ENCODE measurements at places on chromosomes 16 and 17.

- DNase-seq = no peak
These were observed 130.3 kb downstream of the SKAP1 start for GRCh38 chr17:48299760-48300159.

- no peak for DNase-seq
These were observed 3.8 kb downstream of the SHISA6 start for GRCh38 chr17:11244776-11245175.

DNA sequence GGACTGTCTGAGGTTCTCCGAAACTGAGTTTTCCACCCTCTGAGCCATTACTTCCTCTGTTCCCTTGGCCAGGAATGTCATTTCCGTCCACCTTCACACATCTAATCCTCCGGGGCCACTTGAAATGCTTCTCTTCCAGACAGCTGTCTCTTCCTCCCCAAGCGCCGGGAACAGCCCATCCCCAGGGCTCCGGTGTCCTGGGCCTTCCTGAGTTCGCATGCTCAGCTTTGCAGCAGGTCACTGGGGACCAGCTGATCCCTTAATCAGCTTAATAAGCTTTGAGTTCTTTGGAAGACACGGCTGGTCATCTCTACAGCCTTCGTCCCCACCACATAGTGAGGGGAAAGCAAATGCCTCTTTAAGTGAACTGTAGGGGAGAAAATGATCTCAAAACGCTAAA, 123.4 kb downstream of the DYNLRB2 start:
- no peak for DNase-seq

GRCh38 chr17:36755586-36755985, 154.2 kb downstream of the MRM1 start:
- peak; percentile 5 for DNase-seq

DNA sequence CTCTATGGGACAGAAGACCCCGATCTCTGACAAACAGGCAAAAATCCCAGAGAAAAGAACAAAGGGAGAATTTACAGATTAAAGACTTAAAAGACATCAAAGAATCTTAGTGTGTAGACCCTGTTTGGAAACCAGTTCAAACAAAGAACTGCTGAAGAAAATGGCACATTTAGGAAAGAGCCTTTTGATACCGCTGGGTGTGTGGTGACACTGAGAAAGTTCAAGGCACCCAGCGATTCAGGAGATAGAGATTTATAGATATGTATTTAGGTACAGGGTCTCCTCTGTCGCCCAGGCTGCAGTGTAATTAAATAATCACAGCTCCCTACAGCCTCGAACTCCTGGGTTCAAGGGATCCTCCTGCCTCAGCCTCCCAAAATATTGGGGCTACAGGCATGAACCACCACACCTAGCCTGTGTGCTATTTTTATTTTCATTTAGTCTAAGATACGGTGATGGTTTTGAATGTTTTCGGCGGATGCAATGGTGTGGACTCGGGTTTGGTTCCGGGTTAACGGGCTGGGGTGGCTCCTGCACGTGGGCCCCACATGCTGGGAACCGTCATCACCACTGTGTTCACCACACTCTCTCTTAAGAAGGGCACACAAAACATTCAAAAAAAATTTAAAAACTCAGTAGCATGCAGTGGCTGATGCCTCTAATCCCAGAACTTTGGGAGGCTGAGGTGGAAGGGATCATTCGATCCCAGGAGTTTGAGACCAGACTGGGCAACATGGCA, 114.0 kb downstream of the ZNF778 start:
- no peak for DNase-seq

- DNase-seq = no peak
These were observed 211.9 kb downstream of the GSG1L start for GRCh38 chr16:27851586-27851985.

DNA sequence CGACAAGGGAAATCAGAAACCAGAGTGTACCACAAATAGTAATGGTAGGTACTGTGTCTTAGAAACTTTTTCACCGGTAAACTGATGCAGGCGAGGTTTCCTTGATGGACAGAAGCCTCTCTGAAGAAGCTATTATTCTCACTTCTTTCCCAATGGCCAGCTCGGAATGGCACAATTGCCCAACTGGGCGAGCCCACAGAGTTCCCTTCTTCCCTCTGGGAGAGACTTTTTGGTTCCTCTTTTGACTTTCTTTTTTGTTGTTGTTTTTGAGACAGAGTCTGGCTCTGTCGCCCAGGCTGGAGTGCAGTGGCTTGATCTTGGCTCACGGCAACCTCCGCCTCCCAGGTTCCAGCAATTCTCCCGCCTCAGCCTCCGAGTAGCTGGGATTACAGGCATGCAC, 16.9 kb downstream of the SLC43A2 start:
- no peak for DNase-seq

GRCh38 chr17:18182110-18182977, 1.3 kb upstream of the ALKBH5 start:
- DNase-seq = no peak

- no peak for DNase-seq
These were observed 124.2 kb downstream of the PARN start for GRCh38 chr16:14505846-14506245.

- no peak for DNase-seq
These were observed 45.6 kb downstream of the ZDHHC7 start for GRCh38 chr16:84965428-84966415.

GRCh38 chr16:84604477-84605013, 13.3 kb downstream of the COTL1 start:
- no peak for DNase-seq

DNA sequence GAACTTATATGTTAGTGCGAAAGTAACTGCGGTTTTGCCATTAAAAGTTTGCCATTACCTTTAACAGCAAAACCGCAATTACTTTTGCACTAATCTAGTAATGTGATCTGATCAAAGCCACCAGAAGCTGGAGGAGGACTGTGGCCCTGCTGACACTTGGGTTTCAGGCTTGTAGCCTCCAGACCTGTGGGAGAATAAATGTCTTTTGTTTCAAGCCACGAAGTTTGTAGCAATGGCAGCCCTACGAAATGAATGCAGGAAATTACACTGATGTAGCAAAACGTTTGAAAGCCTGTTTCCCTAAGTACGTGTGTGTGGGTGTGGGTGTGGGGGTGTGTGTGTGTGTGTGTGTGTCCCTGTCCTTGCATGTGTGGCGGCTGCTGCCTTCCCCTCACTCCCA, 66.6 kb downstream of the WSB1 start:
- DNase-seq = no peak

DNA sequence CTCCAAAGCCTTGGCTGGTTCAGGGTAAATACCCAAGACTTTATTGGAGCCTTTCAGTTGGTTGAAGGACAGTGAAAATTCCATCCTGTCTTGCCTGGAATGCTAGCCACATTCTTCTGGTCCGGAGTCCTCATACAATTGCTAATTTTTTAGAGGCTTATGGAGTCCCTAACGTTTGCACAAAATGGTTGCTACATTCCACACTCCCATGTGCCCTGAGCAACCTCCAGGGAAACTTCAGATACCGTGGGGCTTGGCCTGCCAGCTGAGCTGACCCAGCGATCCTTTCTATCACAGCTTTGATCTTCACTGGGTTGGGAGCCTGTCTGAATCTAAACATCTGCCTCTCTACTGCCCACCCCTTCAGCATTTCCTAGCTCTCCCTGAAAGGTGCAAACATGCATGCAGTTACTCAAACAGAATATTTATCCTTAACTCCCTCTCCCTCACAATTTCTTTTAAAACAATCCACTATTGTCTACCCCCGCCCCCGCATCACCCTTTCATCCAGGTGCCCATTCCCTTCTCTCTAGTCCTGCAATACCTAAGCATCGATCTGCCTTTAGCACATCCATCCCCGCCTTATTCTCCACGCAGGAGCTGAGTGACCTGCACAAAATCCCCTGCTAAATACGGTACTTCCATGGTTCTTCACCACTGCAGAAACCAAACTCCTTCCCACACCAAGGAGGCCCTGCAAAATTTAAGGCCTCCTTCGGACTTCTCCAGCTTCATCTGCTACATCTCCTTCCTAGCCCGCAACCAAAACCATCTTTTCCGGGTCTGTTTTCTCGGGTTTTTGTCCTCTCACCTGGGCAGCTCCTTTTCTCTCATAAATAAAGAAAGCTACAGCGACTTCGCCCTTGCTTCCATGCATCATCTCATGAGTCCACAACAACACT, 810 bp upstream of the GAN start:
- DNase-seq = no peak

- no peak for DNase-seq
These were observed 191.9 kb upstream of the PIRT start for GRCh38 chr17:11029791-11030190.

GRCh38 chr16:50269061-50269705, 2.8 kb downstream of the ADCY7 start:
- DNase-seq = no peak

DNA sequence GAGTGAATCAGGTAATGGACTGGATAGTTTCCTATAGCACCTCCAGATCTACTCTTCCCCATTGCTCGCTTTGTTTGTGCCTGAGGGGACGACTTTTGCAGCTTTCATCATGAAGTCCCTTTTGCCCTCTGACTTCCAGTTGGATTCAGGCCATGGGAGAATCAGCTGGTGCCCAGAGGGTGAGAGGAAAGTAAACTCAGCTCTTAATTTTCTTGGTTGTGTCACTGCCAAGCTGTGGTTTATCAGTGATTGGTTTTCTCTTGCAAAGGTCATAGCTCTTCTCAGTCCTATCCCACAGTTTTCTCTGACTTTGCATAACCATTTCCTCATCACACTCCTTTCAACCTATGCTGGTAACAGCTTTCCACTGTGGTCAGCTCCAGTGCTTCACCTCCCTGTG, 200.1 kb downstream of the KCNJ2 start:
- DNase-seq = no peak

DNA sequence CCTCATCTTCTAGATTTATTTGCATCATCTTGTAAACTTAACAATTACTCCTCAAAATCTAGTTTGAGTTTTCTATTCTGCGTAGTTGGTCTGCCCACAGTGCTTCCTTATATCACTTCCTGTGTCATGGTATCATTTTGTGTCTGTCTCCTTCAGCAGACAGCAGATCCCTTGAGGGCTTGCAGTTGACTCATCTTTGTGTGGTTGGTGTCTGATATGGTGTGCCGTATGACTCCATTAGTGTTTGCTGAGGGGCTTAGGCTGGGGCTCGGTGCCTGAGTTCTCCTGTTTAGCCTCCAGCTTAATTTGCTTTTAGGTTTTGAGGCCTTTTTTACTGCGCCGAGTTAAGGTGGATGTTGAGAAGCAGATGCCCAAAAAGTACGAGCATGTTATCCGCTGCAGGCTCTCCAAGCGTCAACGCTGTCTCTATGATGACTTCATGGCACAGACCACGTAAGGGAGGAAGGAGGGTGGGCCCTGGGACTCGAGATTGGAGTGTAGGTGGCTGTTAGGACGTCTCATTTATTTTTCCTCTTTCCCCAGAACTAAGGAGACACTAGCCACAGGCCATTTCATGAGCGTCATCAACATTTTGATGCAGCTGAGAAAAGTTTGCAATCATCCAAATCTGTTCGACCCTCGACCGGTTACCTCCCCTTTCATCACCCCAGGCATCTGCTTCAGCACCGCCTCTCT, 16.9 kb downstream of the SRCAP start:
- no peak for DNase-seq

DNA sequence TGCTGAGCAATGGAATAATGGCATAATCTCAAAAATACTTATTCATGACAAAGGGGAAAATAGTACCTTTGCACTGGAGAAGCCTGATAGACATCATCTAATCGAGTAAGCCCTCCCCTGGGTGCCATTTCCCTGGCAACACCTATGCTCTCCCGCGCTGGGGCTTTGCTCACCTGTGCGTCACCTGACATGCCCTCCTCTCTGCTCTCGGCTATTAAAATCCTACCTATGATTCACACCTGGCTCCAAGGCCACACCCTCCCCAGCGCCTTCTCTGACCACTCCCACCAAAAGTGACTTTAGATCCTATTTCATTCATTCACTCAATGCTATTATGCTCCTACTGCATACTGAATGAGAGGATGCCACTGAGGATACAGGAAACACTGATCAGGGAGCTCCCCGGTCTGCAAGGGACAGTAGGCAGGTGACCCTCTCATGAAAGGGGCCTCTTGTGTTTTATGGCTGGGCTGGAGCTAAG, 83.9 kb downstream of the NT5M start:
- no peak for DNase-seq

GRCh38 chr17:65365169-65365568, 196.3 kb downstream of the AXIN2 start:
- no peak for DNase-seq

DNA sequence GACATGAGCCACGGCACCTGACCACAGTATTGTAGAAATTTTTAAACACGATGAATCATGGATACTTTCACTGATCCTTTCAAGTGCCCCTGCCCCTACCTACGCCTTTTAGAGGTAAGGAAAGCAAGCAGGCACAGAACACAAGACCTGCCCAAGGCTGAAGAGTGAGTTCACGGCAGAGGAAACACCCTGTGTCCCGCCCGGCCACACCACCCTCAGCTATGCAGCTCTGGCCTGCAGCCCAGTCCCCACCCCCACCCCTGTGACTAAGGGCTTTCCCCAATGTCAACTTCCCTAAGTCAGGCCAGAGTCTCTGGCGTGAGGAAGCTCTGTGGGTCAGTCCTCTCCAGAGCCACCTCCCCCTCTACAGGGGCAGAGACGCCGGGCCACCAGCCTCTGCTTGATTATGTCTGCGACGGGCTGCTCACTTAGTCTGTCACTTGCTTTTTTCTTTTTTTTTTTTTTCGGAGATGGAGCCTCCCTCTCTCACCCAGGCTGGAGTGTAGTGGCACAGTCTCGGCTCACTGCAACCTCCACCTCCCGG, 8.4 kb downstream of the SLC16A5 start:
- DNase-seq = no peak

- DNase-seq = no peak
These were observed 71.9 kb upstream of the GAS7 start for GRCh38 chr17:10270258-10270657.

DNA sequence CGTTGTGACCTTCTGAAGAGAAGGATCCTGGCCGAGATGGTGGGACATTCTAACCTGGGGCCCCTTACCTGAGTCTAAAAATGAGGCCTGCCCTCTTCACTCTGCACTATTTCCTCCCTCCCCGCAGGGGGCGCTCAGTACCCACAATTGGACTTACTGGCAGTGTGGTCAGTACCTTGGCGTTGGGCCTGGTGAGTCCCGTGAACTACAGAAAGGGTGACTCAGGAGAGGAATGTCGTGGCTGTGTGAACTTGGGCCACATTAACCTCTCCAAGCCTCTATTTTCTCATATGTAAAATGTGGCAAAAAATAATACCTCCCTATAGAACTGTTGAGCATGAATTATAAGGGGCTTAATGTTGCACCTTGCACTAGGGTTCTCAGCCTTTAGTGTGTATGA, 3.9 kb downstream of the RSAD1 start:
- DNase-seq = peak; percentile 12

- no peak for DNase-seq
These were observed 397.4 kb downstream of the SOX9 start for GRCh38 chr17:72518159-72518732.

- DNase-seq = peak; percentile 27
These were observed 16.4 kb upstream of the KRT19 start for GRCh38 chr17:41544491-41544892.

- DNase-seq = no peak
These were observed 35.9 kb downstream of the CACNA1G start for GRCh38 chr17:50596191-50597037.

Data from NCI-H187 (cell line).